NCI-H510A treated with DMSO at 0.1 percent for 48 hours (cell line): ENCODE measurements at places on chromosomes 1 and 21.

- no peak for DNase-seq
These were observed 35.7 kb upstream of the SUCO start for GRCh38 chr1:172497230-172497629.

- DNase-seq = no peak
These were observed 123.2 kb downstream of the NR5A2 start for GRCh38 chr1:200150721-200151120.

DNA sequence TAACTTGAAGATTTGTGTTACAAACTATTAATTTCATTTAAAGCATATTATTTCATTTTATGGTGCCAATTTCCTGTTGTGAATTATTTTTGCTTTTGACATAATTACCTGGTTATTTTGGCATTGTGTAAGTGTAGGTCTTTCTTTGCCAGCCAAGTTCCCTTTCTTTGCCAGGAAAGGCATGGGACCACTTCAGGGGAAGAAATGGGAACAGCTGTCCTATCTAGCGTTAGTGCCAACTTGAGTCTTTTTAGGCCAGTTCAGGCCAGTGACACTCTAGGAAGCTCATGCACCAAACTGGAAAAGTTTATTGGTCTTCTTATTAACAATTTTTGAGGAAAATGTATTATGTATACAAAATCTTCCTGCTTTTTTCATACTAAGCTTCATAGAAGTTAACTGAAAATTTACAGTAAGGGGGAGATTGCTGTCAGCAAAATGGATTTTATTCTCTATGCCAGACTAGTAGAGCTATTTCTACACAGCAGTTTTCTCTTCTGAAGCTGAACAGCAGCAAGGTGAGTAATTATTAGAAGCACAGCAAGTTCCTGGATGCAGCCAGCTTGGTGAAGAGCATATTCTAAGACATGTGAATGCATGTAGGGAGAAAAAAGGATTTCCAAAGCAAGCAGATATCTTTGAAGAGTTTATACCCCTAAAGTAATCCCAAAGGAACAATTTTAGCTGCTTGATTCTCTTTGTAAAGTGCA is 914.6 kb upstream of the ADGRL4 start:
- DNase-seq = no peak

- no peak for DNase-seq
These were observed 23.6 kb downstream of the XCL2 start for GRCh38 chr1:168520052-168520751.

DNA sequence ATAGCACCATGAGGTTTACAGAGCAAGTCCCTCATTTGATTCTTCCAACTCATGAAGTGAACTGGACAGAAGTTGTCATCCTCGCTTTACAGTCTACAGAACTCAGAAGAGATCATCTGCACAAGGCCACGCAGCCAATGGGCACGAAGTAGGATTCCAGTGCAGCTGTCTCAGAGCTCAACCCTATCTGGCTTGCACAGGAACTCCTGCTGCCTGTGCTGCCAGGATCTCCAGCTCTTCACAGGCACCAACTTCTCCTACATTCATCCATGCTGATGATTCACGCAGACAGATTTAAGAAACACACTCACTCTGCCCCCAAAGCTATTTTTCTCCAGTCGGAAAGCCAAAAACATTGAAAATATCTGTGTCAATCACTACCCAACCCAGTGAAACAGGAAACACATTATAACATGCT is 157.0 kb downstream of the RERE start:
- peak; percentile 80 for DNase-seq

DNA sequence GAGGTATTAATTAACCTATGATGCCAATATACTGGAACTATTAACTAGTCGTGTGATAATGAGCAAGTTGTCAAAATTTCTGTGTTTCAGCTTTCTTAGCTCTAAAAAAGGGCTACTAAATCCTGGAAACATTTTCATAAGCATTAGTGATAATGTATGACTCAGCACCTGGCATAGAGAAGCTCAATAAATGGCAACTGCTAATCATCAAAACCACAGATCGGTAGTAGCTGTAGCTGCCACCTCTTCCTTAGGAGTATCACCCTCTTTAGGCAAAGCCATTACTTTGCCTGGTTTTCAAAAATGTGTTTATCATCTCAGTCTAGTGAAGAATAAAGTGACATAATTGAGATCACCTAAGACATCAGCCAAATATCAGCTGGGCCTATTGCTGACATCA is 75.5 kb downstream of the TPR start:
- no peak for DNase-seq

DNA sequence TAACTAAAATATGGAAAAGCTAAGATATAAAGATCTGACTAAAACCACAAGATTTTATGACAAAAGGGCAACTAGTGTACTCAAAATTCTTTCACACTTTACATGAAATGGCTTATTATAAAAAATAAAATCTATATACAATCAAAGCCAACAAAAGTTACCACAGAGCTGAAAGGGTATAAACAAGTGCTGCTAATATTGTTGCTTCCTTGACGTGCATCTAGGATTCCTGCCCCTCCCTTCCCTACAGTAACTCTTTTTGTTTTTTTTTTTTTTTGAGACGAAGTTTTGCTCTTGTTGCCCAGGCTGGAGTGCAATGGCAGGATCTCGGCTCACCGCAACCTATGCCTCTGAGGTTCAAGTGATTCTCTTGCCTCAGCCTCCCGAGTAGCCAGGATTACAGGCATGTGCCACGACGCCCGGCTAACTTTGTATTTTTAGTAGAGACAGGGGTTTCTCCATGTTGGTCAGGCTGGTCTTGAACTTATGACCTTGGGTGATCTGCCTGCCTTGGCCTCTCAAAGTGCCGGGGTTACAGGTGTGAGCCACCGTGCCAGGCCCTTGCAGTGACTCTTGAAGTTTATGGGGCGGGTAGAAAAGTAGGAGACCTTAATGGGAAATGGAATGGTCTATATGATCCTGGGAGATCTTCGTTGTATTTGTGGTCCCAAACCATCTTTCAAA is 4.5 kb downstream of the SRSF4 start:
- DNase-seq = no peak

DNA sequence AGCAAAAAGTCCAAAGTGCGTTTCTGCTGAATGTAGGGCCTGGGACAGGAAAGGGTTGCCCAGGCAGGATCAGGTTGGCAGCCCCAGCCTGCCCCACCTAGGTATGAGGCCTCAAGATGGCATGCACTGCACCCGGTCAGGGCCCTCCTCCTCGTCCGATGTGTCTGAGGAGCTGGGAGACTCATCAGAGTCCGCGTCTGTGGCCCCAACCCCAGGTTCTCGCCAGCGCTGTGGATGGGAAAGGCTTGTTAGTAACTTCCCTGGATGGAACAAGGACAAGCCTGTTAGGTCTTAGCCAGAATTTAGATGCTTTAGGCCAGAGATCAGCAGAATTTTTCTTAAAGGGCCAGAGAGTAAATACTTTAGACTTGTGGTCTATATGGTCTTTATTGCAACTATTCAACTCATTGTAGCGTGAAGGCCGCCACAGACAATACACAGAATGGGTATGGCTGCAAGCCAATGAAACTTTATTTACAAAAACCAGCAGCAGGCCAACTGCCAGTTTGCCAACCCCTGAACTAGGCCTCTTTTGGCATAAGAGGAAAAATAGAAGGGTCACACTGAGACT is 12.4 kb downstream of the PEA15 start:
- DNase-seq = no peak

GRCh38 chr1:203842559-203842876 is 18.9 kb upstream of the SNRPE start:
- no peak for DNase-seq

DNA sequence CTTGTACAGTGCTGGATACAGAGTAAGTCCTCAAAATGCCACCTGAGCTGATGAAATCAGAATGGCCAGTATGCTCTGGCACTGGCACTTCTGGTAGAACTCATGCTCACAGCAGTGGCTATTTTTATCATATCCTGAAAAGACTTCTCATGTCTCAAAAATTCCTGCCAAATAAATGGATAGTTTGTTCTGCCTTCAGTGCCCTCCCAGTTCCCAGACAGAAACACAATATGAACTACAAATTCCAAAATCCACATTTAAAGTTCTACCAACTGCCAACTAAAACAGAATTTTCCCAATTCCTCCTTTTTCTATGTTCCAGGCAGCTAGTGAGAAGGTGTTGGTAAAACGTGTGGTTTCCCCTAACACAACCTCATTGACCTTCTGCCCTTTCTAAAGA is 51.4 kb upstream of the RGS1 start:
- no peak for DNase-seq

- DNase-seq = no peak
These were observed 340.2 kb upstream of the ADAMTS5 start for GRCh38 chr21:27306791-27307775.

- peak; percentile 17 for DNase-seq
These were observed 1.5 kb downstream of the UBE2G2 start for GRCh38 chr21:44800103-44800502.

GRCh38 chr1:111593403-111594305 is 25.9 kb upstream of the RAP1A start:
- DNase-seq = no peak

DNA sequence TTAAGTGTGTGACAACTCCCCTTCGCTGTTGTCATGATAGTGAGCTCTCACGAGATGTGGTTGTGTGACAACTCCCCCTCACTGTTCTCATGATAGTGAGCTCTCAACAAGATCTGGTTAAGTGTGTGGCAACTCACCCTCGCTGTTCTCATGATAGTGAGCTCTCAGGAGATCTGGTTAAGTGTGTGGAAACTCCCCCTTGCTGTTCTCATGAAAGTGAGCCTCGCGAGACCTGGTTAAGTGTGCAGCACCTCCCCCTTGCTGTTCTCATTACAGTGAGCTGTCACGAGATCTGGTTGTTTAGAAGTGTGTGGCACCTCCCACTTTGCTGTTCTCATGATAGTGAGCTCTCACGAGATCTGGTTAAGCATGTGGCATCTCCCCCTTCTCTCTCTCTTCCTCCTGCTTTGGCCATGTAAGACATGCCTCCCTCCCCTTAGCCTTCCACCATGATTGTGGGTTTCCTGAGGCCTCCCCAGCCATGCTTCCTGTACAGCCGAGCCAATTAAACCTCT is 25.1 kb upstream of the LSS start:
- no peak for DNase-seq

DNA sequence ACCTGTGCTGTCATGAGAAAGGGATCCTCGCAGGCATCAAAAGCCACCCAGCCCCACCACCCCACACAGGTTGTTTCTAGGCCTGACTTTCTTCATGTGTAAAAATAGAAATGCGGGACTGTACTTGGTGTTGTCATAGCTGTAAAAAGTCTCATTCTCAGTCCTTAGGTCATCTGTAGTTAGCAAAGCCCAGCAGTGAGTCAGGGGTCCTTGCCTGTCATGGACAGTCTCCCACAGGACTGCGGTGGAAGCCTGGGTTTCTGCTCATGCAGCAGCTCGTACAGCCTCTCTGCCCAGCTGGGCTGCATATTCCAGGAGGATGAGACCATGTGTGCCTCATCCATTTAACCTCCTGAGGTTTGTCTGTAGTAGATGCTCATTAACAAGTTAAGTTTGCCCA is 58.2 kb downstream of the MRPS6 start:
- DNase-seq = no peak

- DNase-seq = no peak
These were observed 294.8 kb downstream of the PTPRC start for GRCh38 chr1:198933515-198934222.

- no peak for DNase-seq
These were observed 67.5 kb upstream of the DUSP10 start for GRCh38 chr1:221809091-221810029.

DNA sequence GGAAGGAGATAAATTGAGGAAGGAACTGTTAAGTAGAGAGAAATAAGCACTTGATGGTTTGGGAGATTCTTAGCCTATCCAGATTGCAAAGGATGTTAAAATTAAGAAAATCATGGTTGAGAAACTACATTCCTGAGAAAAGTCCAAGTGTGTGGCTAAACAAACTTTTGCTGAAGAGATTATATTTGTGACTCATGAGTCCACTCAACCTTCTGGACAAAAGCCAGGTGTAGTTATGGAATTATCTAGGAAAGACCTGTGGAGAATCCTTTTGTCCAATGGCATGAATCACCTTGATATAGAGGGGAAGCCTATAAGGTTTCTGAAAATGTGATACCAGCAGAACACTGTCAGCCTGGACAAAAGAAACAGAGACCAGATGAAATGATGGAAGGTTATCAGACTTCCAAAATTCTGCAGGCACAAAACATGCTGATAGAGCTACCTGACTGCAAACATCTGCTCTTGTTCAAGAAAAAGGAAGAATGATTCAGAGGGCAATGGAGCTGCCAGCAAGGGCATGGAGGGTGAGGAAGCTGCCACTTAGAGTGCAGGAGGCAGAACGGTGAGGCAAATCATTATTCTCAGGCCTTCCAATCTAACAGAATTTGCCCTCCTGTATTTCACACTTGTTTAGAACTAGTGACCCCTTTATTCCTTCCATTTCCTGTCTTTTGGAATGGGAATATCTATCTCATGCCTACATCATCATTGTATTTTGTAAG is 300.6 kb upstream of the PRMT6 start:
- DNase-seq = no peak

DNA sequence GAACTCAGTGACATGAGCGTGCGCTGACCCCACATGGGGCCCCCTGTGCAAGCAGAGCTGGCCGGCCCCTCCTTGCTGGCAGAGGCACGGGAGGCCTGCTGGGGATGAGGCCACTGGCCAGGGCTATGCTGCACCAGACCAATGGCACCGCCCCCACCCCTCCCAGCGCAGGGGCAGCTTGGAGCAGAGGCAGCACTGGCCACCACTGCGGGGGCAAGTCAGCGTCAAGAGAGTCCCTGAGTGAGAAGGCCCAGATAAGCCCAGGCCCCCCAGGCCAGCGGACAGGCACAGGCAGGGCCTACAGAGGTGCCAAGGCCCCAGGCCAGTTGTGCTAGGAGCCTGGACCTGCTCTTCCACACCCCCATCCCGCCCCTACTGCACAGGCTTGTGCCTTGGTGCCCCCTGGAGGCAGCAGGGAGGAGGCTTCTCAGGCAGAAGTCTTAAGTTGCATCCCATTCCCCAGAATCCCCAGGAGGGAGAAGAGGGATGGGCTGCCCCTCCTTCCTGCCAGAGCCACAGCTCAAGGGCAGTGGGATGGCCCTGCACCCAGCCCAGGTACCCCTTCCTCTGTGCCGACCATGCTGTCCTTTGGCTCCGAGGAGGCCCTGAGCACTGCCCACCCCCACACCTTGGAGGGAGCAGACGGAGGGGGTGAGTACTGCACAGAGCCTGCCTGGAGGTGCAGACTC is 35.8 kb downstream of the EPHX1 start:
- DNase-seq = peak; percentile 35

DNA sequence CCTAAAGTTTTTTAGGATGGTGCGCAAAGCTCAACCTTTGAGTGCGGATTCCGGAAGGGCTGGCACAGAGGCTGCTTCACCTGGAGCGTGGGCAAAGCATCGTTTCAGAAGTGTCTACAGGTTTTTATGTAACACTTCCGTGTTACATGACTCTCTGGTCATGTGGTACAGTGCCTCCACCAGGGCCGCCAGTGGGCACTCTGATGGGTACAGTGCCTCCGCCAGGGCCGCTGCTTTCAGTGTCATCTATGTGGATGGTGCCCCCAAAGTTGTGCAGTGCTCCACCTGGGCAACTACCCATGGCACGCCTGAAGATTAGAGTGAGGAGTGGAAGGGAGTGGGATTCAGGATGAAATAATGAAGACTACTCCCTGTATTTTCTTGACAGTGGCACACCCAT is 101.4 kb upstream of the C1orf174 start:
- DNase-seq = no peak
